Inflammatory macrophage (primary cell): ENCODE measurements at places on chromosomes 13 and 19.

GRCh38 chr13:52936806-52937205 is 88.4 kb upstream of the PCDH8 start:
- no peak for DNase-seq

DNA sequence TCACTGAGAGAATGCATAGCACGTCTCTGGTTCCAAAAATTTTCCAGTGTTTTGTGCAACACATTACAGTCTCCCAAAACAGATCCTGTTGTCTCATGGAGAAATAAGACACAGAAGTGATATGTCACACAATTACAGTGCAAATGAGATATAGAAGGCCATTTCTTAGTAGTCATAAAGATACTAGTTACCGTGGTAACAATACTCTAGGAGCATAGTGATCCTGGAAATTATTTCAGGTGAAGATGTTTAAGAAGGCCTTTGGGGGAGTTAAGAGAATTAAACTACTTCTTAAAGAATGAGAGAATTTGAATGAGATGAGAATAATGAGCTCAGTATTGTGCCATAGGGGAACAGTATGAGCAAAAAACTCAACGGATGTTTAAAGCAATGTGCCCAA is 628.0 kb upstream of the MIR17HG start:
- no peak for DNase-seq

GRCh38 chr19:31023038-31023437 is 326.2 kb downstream of the TSHZ3 start:
- no peak for DNase-seq

GRCh38 chr13:109874484-109875454 is 88.4 kb upstream of the IRS2 start:
- no peak for DNase-seq

GRCh38 chr19:18737337-18737953 is 53.7 kb downstream of the COMP start:
- no peak for DNase-seq

DNA sequence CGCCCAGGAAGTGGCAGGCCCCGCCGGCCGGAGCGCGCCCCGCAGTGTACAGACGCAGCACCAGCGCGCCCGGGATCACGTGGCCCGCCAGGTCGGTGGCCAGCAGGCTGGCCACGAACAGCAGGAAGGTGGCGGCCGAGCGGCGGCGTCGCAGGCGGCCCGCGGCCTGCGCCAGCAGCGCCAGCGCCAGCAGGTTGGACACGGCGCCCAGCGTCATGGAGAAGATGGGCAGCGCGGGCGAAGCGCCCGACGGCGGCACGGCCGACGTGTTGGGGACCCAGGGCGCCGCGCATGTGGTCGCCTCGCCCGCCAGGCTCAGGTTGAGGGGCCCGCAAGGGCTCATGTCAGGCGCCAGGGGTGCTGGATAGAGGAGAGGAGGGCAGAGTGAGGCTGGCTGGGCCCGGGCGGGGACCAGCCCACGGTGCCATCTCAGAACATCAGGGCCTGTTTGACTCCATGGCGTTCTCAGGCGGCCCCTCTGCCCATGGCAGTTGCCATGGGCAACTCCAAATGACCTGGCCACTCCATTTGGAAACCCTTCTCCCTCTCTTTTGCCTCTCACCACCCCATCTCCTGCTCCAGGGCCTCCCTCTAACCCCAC is 1.1 kb downstream of the PTGER1 start:
- no peak for DNase-seq

DNA sequence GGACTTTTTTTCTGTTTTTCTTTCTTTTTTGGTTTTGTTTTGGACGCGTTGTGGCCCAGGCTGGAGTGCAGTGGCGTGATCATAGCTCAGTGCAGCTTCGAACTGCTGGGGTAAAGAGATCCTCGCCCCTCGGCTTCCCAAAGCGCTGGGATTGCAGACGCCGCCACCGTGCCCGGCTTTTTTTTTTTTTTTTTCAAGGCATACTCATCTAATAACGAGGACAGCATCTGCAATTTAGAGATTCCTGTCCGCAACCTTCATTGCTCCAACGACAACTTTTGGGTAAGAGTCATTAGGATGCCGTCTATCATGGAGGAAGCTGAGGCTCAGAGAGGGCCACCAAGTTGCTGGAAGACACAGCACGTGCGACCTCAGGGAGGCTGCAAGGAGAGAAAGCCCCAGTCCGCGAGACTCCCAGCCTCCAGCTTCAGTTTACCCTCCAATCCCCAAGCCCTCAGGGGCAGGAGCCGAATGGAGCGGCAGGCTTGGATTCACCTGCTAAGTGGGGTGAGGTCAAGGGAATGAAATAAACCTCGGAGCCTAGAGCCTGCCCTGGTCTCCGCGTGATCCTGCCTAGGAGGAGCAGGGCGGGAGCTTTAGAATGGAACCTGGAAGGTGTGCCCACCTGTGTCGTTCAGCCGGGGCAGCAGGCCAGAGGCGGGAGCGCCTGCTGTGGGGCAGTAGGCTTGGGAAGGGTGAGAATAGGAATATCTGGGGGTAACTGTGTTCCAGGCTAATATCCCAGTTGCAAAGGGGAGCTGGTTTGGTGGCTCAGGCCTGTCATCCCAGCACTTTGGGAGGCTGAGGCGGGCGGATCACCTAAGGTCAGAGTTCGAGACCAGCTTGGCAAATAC is 676 bp upstream of the POLRMT start:
- no peak for DNase-seq
